ENCODE measurements at places on chromosomes 4 and X. TPM values are rescaled to one million over a fixed set of nuclear protein-coding genes. Genes with fewer than 3 reads are reported as not detected.

The EGFL6 gene
- 0.27 TPM for total RNA-seq

The NAA11 gene
- total RNA-seq: not detected

The ADGRG4 gene
- total RNA-seq: not detected

The MAP9 gene
- total RNA-seq: 6.5 TPM

The PPP1R2C gene
- total RNA-seq: not detected

GRCh38 chr4:146335763-146336409, 121.5 kb downstream of the REELD1 start:
- no peak for DNase-seq

GRCh38 chr4:139304920-139305319, 2.6 kb upstream of the NDUFC1 start:
- DNase-seq: no peak
